ENCODE measurements at places on chromosomes 1 and 21.

- DNase-seq = no peak
Measured at GRCh38 chr1:194950584-194950983, 1657.7 kb downstream of the KCNT2 start.

GRCh38 chr1:58318157-58319005, 228.1 kb downstream of the OMA1 start:
- no peak for DNase-seq

- DNase-seq = no peak
Measured at GRCh38 chr1:40110389-40110788, 13.3 kb upstream of the PPT1 start.

DNA sequence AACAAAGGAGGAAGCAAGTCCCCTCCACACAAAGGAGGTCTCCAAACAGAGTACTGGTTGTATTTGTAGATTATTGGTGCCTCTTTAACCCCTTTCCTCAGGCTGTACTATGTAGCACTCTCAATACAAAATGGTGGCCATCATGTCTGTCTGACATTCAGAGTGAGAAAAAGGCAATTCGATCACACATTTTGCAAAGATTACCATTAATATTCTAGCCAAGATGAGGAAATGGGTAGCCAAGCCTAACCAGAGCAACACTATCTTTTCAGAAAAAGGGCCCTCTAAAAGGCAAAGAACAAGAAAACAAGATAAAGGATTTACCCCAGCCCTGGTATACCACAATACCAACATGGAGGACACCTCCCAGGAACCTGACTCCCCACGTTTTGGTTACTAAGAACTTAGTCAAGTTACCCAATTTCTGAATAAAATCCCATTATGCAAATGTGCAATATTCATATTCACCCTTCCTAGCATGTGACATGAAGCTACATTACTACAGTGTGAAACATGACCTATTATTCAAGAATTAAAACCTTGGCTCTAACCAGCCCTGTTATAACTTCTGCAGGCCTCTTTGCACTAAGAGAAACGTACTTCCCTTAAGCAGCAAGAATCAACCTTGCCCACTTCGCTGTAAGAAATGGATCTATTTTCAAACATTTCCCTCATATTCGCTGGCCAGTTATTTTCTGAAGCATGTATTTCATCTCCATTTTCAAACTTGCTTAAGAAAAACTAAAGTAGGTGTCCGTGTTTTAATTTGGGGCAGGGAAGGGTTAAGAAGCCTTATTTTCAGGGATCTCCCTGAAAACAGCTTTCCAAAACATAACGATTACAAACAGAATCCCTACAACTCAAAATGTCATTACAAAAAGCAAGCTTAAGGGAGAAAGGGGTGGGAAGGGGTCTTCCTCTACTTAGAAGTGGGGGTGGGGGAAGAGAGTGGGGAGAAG, 2.1 kb downstream of the KDM5B start:
- DNase-seq = peak; percentile 52

DNA sequence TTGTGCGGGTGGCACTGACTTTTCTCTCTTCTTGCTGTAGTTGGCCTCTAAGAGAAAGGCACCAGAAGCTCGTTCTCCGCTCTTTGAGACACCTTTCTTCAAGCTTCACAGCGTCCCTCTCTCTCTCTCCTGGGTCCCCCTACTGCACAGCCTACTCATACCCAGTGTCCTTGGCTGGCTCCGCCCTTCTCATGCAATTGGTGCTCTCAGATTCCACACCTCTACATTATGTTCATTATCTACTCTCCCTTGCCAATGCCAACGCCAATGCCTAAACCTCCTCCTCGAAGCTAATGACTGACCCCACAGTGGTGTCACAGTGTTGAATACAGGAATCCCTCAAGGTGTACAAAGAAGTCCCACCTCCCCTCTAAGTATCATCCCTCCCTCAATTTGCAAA, 4.8 kb upstream of the DNAJC28 start:
- DNase-seq = no peak

Measured in NCI-H2081 (cell line).